ENCODE measurements at places on chromosomes 2 and 18.

- DNase-seq: no peak
These were observed 50.3 kb upstream of the EPC2 start for GRCh38 chr2:148594216-148594615.

DNA sequence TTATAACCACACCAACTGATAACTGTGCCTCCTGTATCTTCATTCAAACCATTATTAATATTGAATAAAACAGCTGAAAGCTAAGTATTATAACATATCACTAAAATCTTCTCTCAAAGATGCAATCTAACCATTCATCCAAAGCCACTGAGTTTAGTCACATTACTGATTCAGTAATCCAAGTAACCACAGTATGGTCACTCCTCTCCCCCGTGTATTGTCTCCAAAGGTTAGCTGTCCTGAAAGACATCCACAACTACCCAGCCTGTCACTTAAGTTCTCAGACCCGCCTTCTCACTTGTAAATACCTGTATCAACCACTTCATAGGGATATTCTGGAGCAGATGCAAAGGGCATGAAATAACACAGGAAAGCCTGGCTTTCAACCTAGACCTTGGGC, 213.4 kb upstream of the BOD1L2 start:
- DNase-seq: no peak

DNA sequence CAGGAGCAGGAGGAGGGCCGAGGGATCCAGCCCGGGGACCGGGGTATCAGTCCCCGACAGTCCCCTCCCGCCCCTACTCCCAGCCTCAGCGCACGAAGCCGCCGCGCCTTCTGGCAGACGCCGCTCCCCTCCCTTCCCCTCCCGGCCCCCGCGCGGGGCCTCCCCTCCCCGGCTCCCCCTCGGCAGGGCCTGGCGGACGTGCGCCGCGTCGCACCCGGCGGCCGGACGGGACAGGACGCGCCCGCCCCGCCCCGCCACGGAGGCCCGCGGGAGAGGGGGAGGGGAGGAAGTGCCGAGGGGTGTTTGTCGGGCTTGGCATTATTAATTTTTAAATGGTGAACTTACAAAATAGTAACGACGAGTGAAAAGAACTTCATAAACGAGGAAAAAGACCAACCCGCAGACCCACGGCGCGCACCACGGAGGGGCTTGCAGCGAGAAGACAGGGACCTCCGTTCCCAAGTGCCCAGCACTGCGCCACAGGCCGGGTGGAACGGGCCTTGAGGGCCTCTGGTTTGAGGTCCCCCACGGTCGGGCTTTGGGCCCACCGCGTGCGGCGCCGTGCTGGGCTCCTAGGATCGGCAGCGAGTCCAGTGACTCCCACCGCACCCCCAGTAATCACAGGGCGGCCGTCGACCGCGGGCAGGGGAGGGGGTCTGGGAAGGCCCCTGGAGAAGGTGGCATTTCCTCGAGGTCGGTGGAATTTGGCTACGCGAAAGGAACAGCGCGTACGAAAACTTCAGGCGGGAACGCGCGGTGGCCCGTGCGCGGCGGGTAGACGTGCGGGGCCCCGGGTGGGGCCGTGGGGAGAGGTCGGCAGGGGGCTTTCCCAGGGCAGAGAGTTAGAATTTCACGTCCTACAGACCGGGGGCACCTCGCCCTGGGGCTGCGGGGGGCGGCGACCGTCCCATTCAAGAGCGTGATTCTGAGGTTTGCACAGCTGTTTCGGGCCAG, 954 bp upstream of the CTDSP1 start:
- DNase-seq: peak; percentile 55

- no peak for DNase-seq
These were observed 3.3 kb downstream of the SLC8A1 start for GRCh38 chr2:40448476-40449079.

DNA sequence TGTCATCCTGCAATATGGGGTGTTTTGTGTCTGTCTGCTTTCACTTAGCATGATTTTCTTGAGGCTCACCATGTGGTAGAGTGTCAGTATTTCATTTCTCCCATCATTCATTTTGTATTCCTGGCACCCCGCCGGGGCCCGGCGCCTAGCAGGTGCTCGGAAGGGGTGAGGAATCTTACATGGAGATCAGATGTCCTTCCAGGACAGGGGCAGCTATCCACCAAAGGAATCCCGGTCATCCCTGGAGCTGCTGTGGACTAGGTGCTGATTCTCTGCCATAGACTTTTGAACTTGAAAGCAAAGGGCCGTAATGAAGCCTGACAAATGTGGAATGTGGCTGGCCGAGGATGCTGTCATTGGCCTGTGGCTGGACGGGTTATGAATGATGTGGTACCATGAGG, 2.4 kb downstream of the PRELID3A start:
- no peak for DNase-seq
